Activated CD4-positive, alpha-beta T cell treated with anti-CD3 and anti-CD28 coated beads, Interleukin-2, Interleukin-6, amounts not matched to agents 100 ng/mL and 50 ng/mL, durations not matched to agents 16 hours and 8 hours (primary cell): ENCODE measurements at places on chromosomes 7 and 10.

DNA sequence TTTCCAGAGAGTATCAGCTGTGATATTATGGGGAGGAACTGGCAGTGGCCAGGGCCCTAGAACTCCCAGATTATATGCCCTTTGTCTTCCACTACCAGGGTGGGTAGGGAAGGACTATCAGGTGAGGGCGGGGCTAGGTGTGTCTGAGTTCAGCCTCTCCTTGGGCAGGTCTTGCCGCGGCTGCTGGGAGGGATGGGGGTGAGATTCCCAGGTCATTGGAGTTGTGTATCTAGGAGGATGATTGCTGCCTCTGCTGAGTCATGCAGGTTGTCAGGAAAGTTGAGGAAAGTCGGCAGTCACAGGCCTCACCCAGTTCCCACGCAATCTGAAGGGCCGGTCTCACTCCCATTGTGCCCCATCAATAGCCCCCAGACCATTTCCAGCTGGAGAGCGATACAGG is 185.2 kb downstream of the DKK1 start:
- no peak for DNase-seq

DNA sequence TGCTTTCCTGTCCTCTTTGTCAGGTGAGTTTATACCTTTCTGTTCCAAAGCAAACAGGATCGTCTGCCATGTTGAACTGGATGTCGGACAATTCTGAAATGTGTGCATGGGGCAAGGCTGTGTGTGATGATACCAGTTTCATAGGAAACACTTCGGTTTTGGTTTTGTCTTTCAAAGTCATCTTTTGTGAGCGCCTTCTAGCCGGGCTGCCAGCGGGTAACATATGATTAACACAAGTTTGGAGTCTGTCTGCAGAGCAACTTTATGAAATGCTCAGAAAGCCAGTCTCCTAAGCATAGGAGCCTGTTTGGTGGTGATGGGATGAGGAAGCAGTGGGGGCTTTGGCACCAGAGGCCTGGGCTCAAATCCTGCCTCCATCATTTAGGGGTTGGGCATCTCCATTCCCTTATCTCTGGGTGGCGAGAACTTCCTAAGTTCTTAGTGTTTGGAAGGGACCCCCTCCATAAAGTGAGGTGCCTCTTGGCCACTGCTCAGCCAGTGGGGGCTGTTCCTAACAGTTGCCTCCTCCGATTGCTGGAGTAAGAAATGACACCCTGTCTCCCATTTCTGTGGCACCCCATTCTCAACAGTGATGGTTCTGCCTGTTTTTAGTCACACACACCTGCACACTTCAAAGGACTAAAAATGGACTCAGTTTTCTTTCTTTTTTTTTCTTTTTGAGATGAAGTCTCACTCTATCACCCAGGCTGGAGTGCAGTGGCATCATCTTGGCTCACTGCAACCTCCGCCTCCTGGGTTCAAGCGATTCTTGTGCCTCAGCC is 36.8 kb downstream of the CUX1 start:
- DNase-seq: no peak

DNA sequence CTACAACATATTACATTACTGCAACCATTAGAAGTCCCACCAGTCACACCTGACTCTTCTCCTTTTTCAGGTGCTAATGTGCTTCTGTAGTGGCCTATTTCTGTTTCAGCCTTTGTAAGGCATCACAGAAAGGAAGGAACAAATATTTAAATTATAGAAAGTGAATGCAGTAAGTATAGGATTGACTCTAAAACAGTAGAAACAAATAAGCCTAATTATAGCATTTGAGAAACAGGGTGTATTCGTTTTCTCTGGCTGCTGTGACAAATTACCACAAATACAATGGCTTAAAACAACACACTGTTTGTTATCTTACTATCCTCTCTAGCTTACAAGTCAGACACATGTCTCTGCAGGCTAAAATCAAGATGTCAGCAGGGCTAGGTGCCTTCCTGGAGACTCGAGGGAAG is 69.4 kb downstream of the CCSER2 start:
- no peak for DNase-seq

DNA sequence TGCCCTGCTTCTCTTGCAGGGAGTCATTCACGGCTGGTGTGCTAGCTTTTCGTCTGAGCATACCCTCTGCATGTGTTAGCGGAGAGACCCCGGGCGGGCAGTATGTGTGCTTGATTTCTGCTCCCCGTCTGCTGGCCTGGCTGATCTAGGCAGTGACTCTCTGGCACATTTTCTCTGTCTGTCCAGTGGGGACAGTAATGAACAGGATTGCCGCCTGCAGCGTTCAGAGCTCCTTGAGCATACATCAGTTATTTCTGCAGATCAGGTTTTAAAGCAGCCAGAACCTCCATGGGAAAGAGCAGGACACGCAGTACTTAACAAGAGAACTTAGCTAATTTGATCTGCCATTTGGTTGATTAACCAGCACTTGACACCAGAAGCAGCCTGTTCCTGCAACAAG is 242.5 kb downstream of the CELF2 start:
- no peak for DNase-seq

DNA sequence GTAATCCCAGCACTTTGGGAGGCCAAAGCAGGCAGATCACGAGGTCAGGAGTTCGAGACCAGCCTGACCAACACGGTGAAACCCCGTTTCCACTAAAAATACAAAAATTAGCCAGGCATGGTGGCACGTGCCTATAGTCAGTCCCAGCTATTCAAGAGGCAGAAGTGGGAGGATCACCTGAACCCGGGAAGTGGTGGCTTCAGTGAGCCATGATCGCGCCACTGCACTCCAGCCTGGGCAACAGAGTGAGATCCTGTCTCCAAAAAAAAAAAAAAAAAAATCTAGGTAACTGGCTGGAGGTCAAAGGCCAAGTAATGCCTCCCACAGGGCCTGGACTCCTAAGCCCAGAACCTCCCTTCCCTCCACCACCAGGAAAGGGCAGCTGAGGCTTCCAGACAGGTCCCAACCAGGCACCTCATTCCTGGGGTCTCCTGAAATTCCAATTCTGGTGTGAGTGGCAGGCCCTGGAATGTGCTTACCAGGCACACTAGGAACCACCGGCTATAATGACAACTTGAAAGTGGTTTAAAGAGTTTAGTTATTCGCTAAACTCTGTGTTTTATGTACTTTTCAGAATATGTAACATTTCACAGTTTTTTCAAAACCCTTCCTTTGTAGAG is 86.9 kb upstream of the TNRC18 start:
- no peak for DNase-seq

DNA sequence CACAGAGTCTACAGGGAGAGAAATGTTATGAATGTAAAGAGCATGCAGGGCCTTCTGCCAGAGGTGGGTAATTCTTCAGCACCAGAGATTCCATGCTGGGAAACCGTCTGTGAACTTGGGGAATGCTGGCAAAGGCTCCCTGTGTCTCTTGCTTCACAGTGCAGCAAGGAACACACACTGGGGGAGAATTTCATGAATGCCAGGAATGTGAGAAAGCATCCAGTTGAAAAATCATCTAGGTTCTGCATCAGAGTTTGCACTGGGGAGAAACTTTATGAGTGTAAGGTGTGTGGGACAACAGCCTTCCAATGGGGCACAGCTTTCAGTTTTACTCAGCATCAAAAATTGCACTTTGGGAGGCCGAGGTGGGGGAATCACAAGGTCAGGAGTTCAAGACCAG is 224.3 kb upstream of the IGFBP3 start:
- no peak for DNase-seq

GRCh38 chr7:84970670-84971069 is 216.2 kb downstream of the SEMA3D start:
- no peak for DNase-seq

GRCh38 chr10:51007781-51008180 is 66.5 kb upstream of the PRKG1 start:
- DNase-seq: no peak

DNA sequence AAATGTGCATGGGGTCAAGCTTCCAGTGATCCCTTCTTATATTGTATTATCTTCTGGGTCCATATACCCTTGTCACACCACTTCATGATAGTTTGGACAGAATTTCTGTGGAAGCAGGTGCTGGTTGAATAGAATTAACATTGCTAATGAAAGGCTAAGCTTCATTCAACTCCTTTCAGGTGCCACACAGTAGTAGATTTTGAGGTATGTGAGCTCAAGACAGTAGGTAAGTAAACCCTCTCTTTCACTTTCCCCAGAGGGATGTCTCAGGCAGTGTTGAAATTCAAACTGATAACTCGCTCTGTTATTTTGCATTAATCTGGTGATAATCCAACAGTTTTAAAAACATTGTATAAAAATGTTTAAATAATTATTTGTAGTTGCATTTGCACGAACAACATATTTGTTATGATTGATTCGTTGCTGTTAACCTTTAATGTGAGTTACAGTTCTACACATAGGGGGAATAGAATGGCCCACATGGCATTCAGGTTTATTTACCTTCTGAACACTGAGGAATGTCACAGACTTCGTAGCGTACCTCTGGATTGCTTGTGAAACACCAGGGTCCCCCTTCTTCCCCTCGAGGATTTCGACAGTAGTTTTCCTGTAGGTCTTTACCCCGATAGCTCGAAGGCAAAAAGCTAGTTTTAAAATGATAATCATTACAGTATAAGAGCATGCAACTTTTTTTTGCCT is 18.1 kb downstream of the HGF start:
- no peak for DNase-seq

GRCh38 chr7:62361-63116 is 129.8 kb upstream of the FAM20C start:
- DNase-seq: no peak

DNA sequence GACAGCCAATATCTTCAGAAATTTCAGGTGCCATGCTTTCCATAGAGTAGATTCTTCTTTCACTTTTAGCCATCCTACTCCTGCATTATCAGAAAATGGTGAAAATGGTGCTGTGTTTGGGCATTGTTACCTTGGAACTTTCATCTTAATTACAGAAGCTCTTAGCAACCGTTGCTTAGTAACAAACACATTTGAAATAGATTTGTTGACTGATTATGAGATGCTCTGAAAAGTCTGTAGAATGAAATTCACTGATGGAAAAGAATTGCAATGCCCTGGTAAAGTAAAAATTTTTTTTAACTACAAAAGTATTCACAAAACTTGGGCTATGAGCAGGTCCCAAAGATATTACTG is 249.3 kb upstream of the NEBL start:
- no peak for DNase-seq
